Stimulated activated CD4-positive, alpha-beta T cell treated with anti-CD3 and anti-CD28 coated beads, Interleukin-15, amount 100 ng/mL, for 48 hours (primary cell): ENCODE measurements at places on chromosomes 2 and 18.

DNA sequence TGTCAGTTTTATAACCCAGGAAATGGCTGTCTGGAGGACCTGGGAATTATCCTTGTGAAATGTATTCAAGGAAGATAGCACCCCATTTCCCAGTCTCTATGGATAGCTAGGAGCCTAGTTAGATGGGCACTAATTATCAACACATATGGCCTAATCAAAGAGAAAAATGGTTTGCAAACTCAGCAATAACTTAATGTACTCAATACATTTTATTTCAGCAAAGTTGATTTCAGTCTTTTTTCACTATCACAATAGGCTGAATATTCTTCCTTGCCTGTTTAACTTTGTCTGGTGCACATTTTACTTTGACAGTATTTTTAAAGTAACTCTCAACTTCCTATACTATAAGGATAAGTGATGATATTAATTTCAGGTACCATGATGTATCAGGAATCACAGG is 756.3 kb downstream of the CCDC85A start:
- DNase-seq: no peak

- DNase-seq: no peak
Observed at GRCh38 chr2:215429424-215429823, 6.4 kb downstream of the FN1 start.

GRCh38 chr18:46506974-46507586 is 149.9 kb downstream of the LOXHD1 start:
- DNase-seq: no peak

GRCh38 chr2:225930687-225931086 is 531.2 kb downstream of the NYAP2 start:
- no peak for DNase-seq

DNA sequence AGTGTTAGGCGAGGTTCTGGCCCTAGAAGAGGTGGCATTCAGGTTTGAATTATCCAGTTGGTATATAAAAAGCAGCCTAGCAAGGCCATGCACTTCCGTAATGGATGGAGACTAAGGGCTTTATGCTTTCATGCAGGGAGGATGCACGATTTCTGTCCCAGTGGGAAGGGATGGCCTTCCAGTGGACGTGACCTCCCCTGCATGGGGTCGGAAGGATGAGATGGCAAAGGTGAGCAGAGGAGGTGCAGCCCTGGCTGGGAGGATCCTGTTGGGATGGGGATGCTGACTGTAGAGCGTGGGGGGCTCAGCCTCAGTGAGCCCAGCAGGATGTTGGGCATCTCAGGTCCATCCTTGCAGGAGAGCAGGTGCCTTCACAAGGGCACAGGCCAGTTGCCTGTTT is 4.8 kb downstream of the ASB18 start:
- DNase-seq: no peak

DNA sequence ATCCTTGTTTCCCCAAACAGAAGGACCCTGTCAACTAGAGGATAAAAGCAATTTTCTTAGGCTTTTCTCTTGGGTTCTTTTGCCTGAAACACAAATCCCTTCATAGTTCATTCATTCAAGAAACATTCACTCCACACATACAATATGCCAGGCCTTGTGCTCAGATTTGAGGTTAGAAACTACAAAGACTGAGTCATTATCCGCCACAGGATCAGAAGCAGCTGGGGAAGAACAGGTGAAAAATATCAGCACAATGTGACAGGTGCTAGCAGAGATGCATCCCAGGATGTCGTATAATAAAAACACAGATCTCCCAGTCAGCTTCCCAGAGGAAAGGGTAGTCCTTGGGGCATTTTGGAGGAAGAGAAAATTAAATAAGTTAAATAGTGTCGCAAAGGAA is 172.4 kb downstream of the LRATD1 start:
- DNase-seq: no peak

GRCh38 chr2:169026056-169026455 is 5.1 kb downstream of the ABCB11 start:
- DNase-seq: no peak

DNA sequence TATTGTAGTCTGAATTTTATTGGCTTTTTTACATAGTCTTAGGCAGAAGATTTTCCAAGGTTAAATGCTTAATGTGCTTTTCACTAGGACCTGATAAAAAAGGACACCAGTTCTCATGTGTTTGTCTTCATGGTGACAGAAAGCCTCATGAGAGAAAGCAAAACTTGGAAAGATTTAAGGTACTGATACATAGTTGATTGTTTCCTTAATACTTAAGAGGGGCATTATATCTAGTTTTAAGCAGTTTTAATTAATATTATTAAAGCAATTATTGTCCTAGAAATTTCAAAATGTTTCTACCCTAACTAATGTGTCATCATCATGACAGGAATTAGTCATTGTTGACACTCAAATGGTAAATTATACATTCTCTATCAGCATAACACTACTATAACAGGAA is 35.3 kb downstream of the DDX1 start:
- DNase-seq: no peak

DNA sequence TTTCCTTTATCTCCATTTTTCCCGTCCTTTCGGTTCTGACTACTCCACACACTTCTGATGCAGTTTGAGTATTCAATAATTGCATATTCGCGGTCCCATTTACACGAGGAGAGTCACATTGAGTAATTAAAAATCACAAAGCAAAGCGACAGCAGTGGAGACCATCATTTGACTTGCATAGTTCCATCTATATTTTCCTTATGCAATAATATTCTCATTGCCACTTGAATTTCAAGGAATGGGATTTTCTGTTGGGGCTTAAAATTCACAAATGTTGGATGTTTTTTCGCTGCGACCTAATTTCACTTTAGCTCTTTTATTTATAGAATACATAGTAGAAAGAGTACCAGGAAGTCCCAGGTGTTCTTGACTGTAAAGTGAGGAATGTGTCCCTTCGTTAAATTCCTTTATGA is 186.8 kb downstream of the ZEB2 start:
- no peak for DNase-seq

GRCh38 chr2:53854678-53855077 is 5.1 kb downstream of the GPR75 start:
- DNase-seq: no peak

DNA sequence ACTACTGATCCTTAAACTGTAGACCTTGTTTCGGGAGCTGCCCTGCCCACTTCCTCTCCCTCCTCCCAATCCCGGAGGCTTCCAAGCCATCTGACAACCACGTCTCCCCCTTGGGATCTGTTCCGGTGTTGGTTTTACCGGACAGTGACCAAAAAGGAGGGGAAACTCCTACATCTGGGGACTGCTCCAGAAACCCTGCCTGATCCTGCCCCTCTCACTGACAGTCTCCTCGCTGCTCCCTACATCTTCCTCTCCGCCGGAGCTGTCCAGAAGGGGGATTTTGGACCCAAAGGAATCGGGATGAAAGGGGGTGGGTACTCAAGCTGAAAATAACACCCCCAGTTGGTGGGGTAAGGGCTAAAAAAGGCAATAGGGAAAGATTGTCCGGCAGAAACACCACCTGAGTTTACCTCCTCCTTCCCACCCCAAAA is 1.5 kb downstream of the INO80D start:
- DNase-seq: no peak

DNA sequence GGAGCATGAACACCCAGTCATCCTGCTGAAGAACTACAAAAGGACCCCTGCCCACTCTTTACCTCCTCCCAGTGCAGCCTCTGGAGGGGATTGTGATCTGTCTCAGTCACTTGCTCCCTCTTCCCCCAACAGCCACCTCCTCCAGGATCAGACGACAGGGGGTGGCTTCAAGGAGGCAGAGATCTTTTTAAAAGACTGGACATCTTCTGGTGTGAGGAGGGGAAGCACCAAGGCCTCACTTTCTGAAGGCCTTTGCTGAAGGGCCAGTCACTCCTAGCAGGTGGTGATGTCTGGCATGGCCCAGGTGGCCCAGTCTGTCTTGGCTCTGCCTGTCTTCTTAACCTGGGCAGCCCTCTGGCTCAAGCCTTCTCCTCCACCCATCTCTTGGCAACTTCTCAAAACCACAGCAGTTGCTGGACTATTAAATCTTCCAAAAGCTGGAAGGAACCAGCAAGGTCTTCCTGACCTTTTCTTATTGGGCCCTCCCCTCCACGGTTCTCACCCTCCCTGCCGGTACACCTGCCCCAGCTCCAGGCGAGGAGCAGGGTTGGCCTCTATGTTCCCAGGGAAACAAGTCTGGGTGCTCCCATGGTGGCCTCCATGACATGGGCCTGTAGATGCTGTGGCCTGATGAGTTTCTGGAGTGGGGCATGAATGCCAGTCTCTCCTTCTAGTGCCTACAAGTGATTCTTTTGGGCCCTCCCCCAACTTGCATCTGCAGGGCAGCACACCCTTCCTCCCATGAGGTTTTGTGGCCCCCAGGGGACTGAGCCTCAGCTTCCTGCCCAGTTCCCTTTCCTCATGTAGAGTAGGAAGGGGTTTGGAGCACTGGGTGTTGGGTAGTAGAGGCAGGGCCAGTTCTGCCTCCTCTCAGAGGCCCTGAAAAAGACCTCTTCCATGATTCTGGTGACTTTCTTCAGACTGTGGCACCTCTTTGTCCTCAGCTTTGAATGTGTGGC is 5.0 kb upstream of the ATP6V1B1 start:
- no peak for DNase-seq

GRCh38 chr2:110828330-110828729 is 96.0 kb downstream of the ACOXL start:
- DNase-seq: no peak

DNA sequence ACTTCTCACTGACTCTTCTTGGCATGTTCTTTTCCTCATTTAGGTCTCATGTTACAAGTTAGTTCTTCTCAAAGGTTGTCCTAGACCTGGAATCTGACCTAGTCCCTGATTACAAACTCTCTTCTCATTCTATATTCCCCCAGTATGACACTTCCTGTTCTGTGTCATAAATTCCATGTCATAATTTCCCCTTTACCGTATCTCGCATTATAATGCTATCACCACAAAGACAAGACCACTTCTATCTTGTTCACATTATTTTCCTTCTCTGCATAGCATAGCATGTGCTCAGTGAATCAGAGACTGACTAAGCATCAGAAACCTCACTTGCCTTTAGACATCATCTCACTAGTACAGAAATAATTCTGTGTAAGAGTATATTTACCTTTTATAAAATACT is 63.6 kb upstream of the CAVIN2 start:
- no peak for DNase-seq

DNA sequence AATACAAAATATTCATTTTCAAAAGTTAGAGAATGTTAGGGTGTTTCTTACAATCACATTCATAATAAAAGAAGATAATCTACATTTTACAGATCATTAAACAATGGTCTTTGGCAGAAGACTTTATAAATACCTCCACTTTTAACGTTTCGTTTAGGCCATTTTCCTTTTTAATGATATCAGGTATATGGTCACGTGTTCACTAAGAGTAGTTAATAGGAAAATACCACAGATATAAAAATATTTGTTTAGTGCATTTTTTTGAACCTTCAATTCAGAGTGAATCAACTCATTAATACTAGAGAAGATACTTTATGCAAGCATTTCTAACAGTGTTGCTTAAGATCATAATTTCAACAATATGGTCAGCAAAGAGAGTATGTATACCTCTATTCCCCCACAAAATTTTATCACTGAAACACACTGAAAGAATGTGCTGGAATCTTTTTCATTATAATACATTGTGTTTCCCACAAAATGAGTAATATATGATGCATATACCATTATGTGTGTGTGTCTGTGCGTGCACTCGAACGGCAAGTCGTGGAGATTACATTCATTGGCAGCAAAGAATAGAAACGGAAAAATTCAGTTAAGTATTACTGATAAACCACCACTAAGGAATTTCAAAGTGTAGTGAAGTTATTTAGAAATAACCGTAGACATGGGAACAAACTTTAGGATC is 319.9 kb upstream of the THUMPD2 start:
- no peak for DNase-seq

DNA sequence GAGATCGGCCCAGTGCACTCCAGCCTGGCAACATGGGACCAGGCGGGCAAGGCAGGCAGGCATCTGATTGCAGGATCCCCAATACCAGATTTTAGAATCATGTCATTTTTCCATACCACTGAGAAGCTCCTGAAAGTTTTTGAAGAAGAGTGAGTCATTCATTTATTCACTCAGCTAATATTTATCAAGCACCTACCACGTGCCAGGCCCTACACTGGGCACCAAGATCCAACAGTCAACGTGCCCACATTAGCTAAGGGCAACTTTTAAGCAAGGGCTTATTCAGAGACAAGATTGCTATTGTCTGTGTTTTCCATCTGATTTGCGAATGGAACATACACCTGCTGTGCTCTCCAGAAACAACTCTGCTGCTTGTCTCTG is 126.8 kb upstream of the LGALSL start:
- no peak for DNase-seq

- DNase-seq: no peak
Observed at GRCh38 chr2:200966770-200967169, 3.3 kb upstream of the ORC2 start.
